Peyer's patch (tissue), 4 donors: ENCODE measurements at places on chromosomes 6 and 20.

GRCh38 chr20:47320990-47321805 is 35.3 kb downstream of the ZMYND8 start:
- H3K36me3 ChIP-seq: peaks cover 3% of the 10 kb centered on the region
- no peak for DNase-seq
- H3K4me1 ChIP-seq: peaks cover 64% of the 10 kb centered on the region
- H3K27me3 ChIP-seq: no peaks in the 10 kb centered on the region

DNA sequence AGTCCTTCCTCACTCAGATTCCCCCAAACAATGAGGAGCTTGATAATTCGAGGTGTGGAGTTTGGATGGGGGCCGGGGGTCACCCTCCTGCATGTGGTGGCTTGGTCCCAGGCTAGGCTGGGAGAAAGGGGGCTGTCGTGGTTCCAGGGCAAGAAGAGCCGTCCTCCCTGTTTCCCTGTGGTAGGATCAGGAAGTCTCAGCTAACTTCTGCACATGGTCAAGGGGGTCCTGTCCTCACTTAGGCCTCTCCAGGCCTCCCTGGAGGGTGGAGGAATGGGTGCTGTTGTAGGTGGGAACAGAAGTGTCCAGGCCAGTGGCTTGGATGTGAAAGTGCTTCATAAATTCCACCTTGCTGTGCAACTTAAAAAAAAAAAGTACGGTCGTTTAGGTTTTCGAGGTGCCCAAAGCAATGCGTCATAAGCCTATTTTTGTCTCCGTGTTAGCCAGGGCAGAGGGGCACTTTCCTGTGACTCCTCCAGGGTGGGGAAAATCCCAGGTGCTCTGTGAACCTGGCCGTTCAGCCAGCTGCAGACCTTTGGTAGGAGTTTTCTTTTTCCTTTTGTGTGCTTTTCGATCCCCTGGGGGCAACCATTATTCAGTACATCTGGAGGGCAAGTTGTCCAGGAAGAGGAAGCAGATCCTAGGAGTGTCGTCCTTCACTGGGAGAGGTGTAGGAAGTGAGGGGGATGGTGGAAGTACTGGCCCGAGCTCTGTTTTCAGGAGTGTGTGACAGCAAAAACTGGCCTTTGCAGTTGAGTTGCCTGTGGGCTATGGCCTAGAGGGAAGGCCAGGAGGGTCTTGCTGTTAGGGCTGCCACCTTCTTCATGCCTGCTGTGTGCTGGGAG is 9.6 kb downstream of the IGF2R start:
- H3K27ac ChIP-seq: peak overlapping the region; percentile 8
- no peaks in the 10 kb centered on the region for H3K4me1 ChIP-seq
- no peak for DNase-seq
- H3K4me3 ChIP-seq: no peak overlapping the region
- no peaks in the 10 kb centered on the region for H3K36me3 ChIP-seq
- no peaks in the 10 kb centered on the region for H3K27me3 ChIP-seq

DNA sequence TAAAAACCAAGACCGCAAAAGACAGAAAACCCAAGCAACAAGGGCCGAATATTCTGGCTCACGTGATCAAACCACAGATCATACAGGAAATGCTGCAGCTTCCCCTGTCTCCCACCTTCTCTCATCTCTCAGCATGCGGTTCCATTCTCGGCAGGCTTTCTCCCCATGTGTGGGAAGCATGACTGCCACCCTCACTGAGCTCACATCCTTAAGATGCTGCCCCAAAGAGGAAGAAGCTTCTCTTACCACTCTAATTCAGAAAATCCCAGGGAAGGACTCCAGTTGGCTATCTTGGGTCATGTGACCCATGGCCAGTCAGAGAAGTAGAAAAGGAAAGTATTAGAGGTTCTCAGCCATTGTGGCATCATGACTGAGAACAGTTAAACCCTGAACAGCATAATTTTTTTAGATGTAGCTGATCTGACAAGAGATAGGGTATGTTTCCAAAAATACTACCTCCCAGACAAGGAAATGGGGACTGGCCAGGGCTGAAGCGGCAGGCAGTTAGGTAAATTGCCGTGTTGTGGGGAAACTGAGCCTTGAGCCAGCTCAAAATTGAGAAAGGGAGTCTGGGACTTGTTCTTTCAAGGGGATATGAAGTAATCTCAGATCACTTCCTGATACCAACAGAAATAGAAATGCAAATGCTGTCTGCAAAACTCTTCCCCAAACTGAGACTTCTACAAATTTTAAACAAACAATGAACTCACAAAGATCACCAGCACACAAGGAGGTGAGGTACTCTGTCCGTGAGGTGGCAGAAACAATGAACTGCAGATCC is 37.1 kb upstream of the GRM4 start:
- no peaks in the 10 kb centered on the region for H3K4me1 ChIP-seq
- peak overlapping the region; percentile 67 for H3K27ac ChIP-seq
- no peak overlapping the region for H3K4me3 ChIP-seq
- H3K27me3 ChIP-seq: no peaks in the 10 kb centered on the region
- DNase-seq: peak; percentile 80

GRCh38 chr20:18853946-18854646 is 40.5 kb downstream of the SCP2D1 start:
- DNase-seq: no peak
- no peak overlapping the region for H3K27ac ChIP-seq
- no peaks in the 10 kb centered on the region for H3K27me3 ChIP-seq

DNA sequence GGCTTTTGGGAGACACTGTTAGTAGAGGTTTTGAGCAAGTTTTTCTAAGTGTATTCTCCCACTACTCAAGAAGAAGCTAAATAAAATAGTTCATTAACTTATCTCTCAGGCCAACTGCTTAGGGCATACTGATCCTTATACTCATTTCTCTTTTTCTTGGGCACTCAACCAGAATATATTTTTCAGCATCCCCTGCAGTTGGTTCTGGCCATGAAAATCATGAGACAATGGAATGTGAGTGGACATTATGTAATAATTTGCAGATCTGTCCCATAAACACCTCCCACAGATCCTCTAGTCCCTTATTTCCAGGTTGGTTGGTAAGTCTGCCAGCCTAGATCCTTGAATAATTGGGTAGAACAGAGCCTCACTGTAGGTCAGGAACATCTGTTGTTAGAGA is 136.7 kb downstream of the AIG1 start:
- H3K36me3 ChIP-seq: no peaks in the 10 kb centered on the region
- DNase-seq: no peak
- H3K4me3 ChIP-seq: no peak overlapping the region
